NCI-H1930 (cell line): ENCODE measurements at places on chromosomes 2 and 18.

DNA sequence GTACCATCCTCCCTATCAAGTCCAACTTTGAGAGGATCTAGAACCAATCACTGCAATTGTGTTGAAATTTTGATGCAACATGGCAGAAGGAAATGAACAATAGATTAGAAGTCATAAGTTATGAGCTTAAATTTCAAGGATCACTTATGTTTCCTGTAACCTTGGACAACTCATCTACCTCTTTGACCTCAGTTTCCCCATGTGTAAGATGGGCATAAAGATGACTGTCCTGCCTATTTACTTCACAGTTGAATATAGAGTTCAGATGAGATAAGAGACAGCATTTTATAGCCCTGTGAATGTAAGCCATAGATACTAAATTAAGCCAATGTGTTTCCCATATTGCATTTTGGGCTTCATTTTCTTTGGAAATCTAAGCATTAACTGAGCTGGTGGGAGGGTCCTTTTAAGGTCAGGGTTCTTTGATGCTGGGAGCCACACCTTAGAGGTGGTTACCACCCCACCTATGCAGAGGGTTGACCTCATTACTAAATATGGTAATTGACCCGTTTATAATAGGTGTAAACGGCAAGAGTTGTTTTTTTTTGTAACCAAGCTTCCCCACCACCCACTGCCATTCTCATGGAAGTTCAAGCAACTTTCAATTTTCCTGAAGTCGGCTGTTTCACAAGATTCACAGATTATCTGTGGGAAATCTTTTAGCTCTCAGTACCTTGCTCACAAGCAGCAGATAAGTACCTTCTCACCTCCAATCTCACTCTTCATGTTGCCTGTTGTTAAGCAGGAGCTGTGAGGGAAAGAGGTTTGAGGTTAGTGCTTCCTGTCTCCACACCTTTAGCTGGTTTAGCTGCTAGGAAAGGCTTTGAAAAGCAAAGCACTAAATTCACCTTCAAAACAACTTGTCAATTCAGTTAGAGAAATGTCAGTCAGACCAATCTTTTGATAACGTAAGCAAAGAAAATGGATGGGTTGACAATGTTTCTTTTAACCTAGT, 13.3 kb downstream of the CD28 start:
- no peak for DNase-seq

DNA sequence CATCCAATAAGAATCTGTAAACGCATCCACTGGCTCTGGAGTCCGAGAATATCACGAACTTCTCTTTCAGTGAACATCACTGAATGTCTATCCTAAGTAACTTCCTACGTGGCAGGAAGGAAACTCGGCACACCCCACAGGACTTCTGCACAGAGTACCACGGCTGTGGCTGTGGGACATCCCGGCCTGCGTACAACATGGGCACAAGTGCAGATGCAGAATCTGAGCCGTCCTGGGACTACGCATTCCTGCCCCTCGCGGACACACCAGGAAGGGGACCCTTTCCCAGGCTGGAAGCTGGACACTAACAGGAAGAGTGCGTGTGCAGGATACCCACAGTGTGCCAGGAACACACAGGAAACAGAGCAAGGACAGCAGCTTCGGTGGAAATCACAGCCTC, 60.6 kb downstream of the ZNF516 start:
- no peak for DNase-seq

- DNase-seq: no peak
Observed at GRCh38 chr2:121039679-121040078, 245.3 kb downstream of the TFCP2L1 start.

DNA sequence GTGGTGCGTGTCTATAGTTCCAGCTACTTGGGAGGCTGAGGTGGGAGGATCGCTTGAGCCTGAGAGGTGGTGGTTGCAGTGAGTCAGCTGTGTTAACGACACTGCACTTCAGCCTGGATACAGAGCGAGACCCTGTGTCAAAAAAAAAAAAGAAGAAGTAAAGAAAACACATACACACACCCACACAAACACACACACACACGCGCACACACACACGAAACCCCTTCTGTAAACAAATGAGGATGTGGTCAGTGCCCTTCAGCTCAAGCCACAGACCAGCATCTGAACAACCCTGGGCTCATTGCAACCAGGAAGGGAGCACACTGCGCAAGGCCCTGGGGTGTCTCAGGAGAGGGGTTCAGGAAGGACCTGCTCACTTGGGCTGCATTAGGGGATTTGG, 47.9 kb upstream of the KCNF1 start:
- no peak for DNase-seq

GRCh38 chr2:109209412-109209811, 80.4 kb downstream of the SH3RF3 start:
- no peak for DNase-seq

DNA sequence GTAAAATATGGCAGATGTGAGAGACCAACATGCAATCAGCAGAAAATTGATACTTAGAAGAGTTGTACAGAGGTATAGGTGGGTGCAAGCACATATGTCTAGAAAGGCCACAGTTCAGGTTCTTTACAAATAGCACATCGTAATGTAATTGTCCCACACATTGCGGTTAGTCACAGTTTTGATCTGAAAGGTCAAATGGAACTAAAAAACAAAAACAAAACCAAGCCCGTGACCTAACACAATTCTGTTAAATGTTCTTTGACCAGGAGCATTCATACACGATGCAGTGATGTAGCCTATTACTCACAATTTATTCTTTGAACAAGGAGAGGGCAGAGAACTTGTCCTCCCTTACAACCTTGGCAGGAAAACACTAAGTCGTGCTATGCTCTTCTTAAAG, 108.9 kb upstream of the MAP4K3 start:
- no peak for DNase-seq

DNA sequence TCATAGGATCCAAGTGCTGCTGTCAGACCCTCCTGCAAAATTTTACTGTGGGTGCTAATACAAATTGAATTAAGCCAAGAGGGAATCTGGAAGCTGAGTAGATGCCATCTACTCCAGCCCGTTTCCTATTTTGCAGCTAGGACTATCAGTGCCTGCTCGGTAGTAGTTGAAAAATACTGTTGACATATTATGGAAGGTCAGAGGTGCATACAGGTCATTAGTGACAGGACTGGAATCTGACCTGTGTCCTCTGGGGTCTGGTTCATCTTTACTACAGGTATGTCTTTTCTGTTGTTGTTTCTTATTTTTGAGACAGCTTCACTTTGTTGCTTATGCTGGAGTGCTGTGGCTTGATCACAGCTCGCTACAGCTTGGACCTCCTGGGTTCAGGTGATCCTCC, 58.8 kb downstream of the MAP4K4 start:
- no peak for DNase-seq

DNA sequence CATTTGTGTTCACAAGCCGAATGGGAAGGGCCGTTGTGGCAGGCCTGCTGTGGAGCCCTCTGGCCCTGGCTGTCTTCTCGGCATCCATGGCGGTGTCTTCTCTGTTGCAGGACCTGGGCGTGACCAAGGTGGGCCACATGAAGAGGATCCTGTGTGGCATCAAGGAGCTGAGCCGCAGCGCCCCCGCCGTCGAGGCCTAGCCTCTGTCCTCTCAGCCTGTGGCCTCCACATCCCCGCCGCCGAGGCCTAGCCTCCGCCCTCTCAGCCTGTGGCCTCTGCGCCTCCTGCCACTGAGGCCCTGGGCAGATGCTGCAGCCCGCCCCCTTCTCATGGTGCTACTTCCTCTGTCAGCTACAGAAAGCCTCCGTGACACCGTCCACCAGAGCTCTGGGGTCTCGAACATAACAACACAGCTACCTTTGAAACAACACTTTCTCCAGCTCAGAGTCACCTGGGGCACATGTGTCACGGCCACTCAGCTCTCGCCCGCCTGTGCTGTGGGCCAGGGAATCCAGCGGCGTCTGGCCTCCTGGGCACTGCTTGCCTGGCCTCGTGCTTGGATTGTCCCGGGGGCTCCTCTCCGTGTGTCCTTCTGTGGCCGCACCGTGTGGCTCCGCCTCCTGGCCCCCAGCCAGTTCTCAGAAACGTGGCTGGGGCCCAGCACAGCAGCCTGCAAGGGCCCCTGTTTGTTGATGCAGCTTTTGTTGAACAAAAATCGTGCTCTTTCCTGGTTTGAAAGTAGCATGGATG, 97.1 kb downstream of the USP40 start:
- DNase-seq: no peak

GRCh38 chr2:231548752-231549151, 18.5 kb upstream of the NMUR1 start:
- no peak for DNase-seq

GRCh38 chr2:99900556-99900955, 241.8 kb downstream of the AFF3 start:
- no peak for DNase-seq
